ENCODE measurements at places on chromosomes 1 and 21.

DNA sequence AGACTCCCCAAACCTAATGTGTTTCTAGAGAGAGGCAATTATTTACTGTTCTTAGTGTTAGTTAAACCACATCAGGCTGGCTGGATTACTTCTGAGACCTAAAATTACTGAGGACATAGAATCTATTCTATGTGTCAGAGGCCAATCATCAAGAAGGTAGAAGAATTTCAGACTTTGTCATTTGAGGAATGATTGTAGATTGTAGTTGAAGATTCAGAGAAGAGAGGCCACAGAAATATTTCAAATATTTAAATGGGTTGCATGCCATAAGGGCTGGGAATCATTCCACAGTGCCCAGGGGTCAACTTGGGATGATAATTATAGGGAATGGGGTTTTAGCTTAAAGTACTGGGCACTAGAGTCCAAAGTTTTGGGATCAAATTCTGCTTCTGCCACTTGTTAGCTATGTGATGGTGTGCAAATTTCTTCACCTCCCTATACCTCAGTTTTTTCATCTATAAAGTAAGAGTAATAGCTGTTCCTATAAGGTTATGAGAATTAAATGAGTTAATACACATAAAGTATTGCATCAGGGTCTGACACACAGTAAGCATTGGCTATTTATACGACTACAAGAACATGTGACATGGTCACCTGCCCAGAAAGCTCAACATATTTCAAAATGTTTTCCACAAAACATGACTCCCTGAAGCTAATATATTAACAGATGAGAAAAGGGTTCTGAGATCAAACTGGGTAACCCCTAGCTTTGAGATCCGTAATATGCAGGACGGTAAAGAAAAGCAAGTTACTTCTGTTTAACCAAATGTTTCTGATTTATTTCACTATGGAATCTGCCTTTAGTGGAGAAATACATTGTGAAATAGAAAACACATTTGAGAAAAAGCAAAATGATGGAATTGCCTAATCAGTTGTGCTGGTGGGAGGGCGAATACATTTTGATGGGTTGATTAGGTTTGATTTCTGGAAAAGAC, 69.7 kb upstream of the SPAG17 start:
- no peak for DNase-seq

DNA sequence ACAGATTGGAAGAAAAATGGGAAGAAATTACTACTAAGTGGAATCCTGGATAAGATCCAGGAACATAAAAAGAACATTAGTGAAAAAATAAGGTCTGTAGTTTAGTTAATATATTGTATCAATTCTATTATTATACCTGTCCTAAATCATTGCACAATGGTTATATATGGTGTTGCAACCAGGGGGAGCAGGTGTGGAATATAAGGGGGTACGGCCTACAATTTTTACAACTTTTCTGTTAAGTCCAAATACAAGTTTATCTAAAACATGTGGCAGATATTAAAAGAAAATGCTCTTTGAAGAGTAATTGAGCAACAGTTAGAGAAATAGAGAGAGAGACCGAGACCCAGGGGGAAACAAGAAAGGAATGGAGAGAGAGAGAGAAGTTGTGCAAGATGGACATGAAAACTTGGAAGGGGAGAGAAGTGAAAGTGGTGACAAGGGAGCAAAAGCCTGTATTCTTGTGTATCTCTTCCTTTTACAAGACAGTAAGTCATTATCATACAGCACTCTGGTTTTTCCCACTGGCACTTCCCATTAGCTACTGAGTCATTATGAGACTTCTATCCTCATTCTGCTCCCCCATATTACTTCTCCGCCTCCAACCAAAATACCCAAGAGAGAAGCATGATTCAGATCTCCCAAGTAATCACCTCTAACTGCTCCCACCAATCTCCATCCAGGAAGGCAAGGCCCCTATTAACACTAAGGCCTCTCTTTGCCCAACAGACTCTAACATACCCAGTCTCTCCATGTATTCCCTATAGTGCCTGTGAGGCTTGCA, 22.3 kb upstream of the TRAF3IP3 start:
- no peak for DNase-seq

DNA sequence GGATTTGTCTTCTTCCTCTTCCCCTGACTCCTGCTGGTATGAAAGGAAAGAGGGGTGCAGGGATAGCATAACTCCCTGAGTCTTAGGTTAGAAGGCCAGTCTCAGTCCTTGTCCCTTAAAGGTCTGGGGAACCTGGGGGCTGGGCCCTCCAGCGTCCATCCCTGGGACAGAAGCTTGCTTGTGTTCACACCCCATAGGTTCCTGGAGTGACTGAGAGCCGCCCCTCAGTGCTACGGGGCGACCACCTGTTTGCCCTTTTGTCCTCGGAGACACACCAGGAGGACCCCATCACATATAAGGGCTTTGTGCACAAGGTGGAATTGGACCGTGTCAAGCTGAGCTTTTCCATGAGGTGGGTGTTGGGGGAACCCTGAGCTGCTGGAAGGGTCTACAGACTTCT, 13.1 kb downstream of the RHOC start:
- DNase-seq = no peak

DNA sequence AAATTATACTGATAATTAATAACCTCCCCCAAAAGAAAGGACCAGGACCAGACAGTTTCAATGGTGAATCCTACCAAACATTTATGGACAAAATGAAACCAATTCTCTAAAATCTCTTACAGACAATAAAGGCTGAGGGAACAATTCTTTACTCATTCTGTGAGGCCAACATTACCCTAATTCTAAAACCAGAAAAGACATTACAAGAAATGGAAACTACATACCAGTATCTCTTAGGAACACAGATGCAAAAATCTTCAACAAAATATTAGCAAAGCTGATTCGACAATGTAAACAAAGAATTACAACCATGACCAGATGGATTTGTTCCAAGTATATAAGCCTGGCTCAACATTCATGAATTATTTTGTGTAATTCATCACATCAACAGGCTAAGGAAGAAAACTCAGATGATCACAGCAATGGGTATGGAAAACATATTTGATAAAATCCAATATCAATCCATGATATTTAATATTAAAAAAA, 8.6 kb downstream of the TMED5 start:
- no peak for DNase-seq

DNA sequence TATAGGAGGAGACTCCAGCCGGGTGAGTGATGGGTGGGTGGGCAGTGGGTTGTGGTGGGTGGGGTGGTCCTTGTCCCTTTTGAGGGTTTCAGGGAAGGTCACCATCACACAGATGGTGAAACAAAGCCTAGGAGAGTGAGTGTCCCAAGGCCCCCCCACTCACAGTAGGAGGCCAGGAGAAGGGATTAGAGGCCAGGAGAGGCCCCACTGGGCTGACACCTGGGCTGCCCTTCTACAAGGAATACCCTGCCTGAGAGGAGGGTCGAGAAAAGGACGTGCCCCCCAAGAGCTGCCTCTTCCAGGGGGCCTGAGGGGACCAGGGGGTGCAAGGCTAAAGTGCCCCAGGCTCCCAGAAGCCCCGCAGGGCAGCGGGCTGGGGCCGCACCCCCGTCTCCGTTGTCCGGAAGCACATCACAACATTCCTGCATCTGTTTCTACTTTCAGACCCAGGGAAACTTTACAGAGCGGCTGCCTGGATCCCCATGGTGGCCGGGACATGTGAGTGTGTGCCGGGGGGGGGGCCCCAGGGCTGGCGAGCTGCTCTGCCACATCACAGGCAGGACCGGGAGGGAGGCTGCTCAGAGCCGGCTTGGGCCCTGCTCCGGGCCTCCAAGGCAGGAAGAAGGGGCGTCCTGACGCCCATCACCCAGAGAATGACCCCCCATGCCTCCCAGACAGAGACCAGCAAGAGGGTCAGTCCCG, 68.2 kb downstream of the ARHGEF16 start:
- no peak for DNase-seq

GRCh38 chr1:9618909-9619679, 30.4 kb downstream of the TMEM201 start:
- DNase-seq = no peak

GRCh38 chr1:87325982-87326738, 2.5 kb upstream of the LMO4 start:
- DNase-seq = peak; percentile 78

DNA sequence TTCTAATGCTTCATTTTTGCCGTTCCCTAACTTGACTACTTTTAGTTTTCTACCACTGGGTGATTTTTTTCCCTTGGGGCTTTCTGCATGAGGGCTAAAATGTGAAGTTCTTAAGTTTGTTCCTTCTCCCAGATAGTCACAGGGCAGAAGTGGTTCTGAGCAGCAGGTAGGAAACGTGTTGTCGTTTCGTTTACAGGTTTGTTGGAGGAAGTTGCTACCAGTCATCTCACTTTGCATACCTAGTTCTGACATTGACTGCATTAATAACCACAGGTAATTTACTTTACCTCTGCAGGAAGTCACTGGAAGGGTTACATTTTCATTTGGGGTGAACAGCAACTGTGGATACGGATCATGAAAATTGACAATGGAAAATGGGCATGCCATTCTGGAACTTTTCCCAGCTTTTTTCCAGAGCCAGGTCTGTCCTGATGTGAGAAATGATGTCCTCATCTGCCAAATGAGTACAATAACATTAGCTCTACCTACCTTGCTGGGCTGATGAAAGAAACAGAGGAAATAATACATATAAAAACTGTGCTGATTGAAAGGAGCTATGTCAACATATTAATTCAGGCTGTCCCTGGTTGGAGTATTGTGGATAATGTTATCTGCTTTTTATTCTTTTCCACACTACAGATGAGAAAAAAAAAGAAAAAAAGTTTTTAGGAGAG, 94.2 kb downstream of the DISC1 start:
- no peak for DNase-seq

- DNase-seq = peak; percentile 86
Measured at GRCh38 chr1:116667575-116668105, at the start of gene IGSF3. TSS of gene IGSF3 (minus strand) at chr1:116667733. CDS start at chr1:116666326, 1,407 bp downstream.

DNA sequence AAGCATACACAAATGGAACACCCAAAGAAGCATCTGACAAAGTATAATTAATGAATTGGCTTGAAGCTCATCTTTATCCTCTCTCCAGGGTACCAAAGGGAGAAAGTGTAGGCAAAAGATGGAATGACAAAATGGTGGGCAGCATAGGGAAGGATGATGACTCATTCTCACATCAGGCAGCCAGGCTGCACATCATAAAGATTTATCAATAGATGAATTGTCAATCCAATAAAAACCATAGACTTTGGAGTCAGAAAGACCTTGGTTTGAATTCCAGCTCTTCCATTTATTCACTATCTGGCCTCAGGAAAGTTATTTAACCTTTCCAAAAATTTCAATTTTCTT, 138.5 kb downstream of the TNR start:
- no peak for DNase-seq

DNA sequence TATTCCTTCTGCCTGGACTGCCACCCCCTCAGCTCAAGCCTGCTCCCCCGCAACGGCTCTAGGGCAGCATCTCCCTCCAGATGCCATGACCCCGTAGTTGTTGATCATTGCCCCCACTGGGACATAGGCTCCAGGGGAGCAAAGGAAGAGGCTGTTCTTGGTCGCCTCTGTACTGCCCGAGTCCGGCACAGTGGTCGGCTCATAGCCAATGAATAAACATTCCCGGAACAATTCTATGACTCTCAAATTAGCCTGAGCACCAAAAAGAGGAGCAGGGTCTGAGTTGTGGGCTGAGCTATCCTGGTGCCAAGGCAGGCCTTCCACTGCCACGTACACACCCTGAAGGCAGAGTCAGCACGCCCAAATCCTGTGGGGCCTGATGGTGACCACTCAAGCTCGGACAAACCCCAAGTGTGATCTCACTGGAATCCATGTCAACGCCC, 33.1 kb downstream of the CAPZB start:
- DNase-seq = peak; percentile 52

- DNase-seq = no peak
Measured at GRCh38 chr1:94590203-94591137, 48.9 kb upstream of the F3 start.

DNA sequence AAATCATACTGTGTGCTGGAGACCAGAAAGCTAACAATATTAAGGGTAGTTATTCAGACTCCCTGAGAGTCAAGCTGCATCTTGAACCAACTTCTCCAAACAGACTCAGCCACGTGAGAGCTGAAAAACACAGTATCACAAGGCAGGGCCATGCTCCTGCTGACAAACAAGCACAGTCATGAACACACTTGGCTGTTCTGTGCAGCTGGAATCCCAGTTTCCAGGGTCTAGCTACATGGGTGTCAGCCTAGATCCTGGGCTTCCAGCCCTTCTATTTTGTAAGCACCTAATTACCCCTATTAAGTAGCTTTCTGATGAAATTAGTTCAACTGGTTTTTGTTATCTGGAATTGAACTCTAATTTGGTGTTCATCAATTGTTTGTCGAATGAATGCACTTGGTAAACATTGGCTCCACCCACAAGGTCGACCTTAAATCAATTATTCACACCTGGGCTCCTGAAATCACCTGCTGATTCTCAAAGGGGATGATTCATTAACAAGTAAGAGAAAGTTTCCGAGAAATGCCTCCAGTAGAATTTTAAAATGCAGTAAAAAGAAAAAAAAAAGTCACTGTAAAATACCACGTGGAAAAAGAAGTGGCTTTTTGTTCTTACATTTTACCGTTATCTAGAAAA, 179.3 kb downstream of the ZC3H11B start:
- no peak for DNase-seq

DNA sequence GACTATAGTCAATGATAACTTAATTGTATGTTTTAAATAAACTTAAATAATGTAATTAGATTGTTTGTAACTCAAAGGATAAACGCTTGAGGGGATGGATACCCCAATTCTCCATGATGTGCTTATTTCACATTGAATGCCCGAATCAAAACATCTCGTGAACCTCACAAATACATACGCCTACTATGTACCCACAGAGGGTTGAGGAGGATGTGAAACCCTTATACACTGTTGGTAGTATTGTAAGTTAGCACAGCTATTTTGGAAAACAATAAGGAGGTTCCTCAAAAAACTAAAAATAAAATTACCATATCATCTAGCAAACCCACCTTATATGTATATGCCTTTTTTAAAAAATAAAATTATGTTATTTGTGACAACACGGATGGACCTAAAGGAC, 198.6 kb downstream of the MRPL39 start:
- no peak for DNase-seq

GRCh38 chr1:229981736-229982135, 85.3 kb upstream of the GALNT2 start:
- no peak for DNase-seq

- peak; percentile 49 for DNase-seq
Measured at GRCh38 chr1:165288350-165289120, 68.0 kb downstream of the LMX1A start.

GRCh38 chr1:184513421-184513820, 126.6 kb downstream of the C1orf21 start:
- no peak for DNase-seq

DNA sequence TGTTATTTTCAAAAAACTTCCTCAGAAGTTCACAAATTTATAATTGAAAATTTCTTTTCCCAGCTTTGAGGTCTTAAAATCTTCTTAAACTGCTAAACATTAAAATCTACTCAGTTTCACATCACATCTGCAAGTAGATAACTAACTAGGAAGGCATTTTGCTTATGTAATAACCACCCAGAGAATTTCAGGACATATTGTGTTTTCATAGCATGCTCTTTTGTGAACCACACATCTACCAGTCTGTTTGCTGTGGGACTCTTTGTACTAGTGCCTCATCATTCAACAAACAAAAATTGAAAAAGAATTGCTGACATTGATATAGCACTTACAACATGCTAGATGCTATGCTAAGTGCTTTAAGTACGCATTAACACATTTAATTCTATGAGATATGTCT, 31.6 kb upstream of the C1orf146 start:
- no peak for DNase-seq

All from colonic mucosa (tissue), 4 donors.